Activated T-helper 1 cell treated with anti-CD3 and anti-CD28 coated beads, Interleukin-2, amount 50 U/mL, for 16 hours (primary cell): ENCODE measurements at places on chromosomes 1 and 21.

- no peak for DNase-seq
Measured at GRCh38 chr1:243921111-243921510, 71.1 kb upstream of the AKT3 start.

DNA sequence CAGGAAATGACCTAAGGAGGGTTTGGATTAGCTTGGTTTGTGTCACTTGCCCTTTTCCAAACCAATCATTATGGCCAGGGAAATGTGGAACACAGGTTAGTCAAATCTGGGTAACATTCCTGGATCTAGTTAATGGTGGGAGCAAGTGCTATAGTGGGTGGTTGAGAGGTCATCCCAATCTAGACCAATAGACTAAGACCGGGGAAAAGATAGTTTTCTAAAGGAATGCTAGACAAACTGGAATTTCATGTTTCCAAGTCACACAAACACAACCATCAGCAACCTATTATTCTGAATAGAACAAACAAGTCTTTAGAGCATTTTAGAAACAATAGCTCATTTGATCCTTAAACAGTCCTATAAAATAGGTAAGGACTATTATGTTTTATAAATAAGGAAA is 4.3 kb upstream of the MAN1A2 start:
- no peak for DNase-seq

- no peak for DNase-seq
Measured at GRCh38 chr1:101816262-101816661, 180.5 kb downstream of the OLFM3 start.

GRCh38 chr21:36105327-36105842 is 29.5 kb upstream of the CBR3 start:
- no peak for DNase-seq

- no peak for DNase-seq
Measured at GRCh38 chr1:81823082-81823481, 22.3 kb downstream of the ADGRL2 start.

DNA sequence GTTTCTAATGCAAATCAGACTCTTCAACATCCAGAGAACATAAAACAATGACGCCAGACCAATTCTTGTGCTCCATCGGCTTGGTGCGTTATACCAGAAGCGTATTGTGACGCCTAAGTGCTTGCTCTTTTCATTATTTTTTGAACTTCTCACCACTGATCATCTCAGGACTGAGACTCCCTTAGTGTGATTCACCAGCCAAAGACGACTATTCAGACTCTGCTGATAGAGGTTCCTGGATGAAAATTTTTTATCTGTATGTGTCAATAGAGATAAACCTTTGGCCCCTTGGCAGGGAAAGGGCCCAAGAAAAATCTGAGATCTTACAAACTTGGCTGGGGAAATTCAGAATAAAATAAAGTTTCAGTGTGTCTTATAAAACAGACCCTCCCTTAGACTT is 856 bp upstream of the GREM2 start:
- DNase-seq = no peak

GRCh38 chr1:27596986-27597385 is 7.0 kb downstream of the AHDC1 start:
- DNase-seq = no peak

DNA sequence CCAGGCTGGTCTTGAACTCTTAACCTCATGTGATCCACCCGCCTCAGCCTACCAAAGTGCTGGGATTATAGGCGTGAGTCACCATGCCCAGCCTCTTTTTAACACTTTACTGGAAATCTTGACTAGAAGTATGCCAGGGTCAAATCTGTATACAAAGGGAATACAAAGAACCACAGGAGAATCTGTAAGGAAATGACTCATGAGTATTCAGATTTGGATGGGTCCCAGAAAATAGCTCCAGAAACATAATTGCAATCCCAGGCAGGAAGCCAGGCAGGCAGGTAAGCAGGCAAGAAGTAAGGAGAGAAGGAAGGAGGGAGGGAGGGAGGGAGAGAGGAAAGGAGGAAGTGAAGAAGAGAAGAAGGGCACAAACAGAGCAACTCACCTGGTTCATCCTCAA is 22.8 kb upstream of the TIAM1 start:
- DNase-seq = no peak

GRCh38 chr1:83497563-83497962 is 501.4 kb downstream of the TTLL7 start:
- DNase-seq = no peak

GRCh38 chr1:44288883-44289282 is 66.2 kb downstream of the ERI3 start:
- no peak for DNase-seq

- DNase-seq = no peak
Measured at GRCh38 chr1:198529414-198529813, 11.1 kb downstream of the ATP6V1G3 start.

DNA sequence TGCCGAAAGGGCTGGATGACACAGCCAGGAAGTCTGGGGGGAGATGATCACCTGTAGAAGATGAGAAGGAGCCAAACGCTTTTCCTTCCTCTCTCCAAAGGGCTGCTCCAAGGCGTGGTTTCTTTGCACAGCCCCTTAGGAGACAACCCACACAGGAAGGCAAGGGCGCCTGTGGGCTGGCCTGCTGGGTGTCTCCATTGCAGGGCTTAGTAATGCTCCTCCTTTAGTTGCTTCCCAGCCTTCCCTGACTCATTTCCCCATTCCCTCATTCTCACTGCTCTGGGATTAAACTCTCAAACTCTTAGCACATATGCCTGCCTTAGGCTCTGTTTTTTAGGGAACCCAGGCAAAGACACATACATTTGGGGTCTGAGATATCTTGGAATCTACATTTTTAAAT is 1.7 kb upstream of the CLCA1 start:
- no peak for DNase-seq
